Coronary artery (tissue), 2 donors: ENCODE measurements at places on chromosomes 11 and 22.
A peak's percentile ranks its signal among the peaks of the same experiment; 100 is the strongest.

DNA sequence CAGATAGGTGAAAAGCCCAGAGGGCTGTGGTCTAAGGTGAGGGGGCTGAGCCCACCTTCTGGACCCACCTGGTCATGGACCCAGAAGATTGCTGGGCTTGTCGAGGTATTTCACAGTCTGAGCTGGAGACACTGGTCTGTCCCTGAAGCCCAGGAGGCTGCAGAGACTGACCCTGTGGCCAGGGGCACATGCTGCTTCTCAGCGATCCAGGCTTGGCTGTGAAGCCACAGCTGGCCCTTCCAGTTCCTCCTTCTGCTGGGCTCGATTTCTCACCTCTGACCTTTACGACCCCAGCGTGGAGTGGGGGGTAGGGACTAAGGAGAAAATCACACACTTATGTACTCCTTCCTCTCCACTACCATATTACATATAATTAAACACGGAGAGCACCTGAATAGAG lies 88.5 kb downstream of the NECTIN1 start:
- DNase-seq: no peak

DNA sequence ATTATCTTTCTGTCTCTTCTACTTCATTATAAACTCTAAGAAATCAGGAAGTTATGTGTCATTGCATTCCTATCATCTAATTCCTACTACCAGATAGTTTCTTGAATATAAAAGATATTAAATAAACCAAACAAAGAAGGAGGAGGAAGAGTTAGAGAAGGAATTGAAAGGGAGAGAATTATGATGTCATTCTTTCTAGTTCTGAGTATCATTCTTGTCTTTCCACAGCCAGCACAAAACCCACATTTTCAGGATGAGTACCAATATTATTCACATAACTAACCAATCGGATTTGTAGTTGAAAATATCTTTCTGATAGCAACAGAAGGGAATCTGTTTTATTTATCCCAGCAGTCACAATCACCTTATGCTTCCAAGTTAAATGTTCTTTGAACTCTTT lies 13.3 kb downstream of the MS4A13 start:
- no peak for DNase-seq

GRCh38 chr22:47600281-47600680 lies 837.8 kb downstream of the TBC1D22A start:
- DNase-seq: no peak

DNA sequence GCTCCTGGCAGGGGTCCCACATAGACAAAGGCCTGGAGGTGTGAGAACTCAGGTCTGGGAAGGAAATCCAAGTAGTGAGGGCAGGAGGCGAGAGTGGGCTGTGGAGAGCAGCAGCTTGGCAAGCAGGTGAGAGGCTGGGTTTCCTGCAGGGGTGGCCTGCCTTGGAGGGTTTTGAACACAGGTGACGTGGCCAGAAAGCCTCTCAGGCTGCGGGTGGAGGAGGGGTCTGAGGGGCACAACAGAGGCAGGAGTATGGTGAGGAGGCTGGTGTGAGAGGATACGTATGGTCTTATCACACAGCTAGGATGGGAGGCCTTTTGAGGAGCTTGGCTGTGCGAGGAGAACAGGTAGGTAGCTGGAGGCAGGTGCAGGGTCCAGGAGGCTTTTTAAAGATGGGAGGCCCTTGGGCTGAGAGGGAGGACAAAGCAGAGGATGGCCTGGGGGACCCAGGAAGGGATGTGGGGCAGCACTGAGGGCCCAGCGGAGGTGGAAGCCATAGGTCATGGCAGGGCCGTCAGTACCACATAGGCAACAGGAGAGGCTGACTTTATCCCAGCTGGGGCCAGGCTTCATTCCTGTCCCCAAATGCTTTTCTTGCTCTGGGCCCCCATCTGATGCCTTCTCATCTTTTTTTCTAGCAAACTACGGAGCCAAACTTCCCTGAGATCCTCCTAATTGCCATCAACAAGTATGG lies 84.4 kb downstream of the MYO7A start:
- DNase-seq: peak; percentile 64

- no peak for DNase-seq
Measured at GRCh38 chr11:76919887-76920746, 59.4 kb downstream of the ACER3 start.

DNA sequence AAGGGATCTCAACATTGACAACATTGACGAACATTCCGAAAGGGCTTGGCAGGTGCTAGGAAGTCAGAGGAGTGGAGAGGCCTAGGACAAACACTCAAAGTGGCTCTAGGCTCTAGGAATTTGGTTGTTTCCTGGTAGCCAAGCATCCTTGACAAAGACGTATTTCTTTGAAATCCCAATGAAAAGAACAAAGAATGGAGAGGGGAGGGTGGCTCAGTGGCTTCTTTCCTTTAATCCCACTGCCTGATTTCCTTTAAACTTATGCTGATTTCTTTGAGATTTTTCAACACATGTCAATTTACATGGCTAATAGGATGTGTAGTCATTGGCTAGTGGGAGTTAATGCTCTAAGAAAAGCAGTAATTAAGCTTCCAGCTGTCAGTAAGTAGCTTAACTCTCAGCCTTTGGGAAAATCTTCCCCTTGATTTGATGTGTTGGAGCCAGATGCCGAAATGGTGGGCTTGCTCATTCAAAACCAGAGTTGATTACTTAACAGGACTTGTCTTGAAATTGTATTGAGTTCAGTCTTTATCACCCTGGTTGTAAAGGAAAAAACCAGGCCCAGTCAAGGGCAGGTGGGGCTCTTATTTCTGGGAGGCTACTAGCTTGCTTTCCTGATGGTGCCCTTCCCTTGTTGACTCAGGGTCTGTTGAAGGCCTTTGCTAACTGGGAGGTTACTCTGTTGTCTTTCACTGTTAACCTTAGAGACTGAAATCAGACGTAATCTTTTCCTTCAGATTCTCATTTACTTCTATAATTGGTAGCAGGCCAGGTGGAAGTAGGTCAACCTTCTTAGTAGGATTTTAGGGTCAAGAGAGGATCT lies 44.6 kb upstream of the SORL1-AS1 start:
- DNase-seq: no peak

DNA sequence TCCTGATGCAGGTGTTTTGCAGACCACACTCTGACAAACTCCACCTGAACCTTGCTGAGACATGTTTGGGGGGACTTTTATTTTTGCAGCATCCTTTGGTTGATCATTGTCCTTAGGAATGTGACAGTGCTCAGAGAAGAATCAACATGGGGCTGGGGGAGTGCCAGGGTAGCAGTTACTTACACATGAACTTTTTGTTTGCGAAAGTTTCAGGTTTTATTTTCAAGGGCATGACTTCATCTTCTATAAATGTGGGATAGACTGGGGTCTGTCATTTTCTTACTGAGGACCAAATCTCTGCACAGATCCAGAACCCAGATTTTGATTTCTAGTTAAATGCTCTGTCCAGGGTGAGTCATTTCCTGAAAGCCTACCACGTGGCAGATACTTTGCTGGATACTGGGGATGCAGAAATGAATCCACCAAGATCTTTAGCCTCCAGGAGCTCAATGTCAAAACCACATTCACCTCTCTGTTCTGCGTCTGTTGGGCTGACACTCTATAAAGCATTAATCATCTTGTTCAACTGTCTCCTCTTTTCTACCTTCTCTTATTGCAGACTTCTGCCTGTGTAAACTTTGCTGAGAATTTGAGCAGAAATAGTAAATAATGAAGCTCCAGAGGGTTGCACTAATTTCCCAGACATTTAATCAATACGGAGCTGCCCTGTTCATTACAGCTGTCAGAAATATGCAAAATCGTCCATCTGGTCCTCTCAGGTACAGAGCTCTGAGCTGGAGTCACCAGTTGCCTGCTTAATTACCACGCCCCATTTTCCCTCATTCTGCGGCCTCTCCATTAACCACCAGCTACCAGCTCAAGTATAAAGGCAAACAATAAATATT lies 387.9 kb downstream of the MIAT start:
- no peak for DNase-seq

DNA sequence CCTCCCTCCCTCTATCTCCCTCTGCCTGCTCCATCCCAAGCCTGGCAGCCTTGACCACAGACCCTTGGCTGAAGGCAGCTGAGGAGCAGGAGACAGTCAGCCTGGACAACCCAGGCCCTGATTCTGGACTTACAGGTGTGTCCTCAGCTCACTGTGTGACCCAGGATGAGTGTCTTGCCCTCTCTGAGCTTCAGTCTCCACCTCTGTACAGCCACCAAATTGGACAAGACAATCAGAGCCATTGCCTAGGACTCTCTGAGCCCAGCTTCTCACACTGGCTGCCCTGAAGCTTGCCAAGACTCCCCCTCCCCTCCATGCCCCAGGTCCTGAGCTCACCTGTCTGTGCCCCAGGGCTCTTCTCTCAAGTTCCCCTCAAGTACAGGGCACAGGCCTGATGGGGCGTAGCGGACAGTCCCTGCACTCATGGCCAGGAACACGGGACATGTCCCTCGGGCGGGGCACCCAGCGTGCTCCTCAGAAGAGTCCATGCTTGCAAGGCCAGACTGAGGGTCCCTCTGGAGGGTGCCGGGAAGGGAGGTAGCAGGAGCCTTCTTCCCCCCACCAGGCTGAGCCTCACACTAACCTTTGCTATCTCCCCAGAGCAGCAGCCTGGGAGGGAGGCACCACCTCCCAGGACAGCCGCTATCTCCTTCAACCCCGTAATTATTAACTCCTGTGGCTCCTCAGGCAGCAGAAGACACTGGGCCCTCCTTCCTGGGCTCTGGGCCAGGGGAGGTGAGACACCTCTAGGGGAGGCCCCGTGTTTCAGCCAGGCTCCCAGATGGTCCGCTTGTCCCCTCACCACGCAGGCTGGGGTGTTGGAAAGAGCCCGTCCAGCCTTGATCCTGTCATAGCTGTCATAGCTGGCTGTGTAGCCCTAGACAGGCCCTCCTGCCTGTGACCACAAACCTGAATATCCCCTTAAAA lies 2.6 kb upstream of the RAB3IL1 start:
- DNase-seq: peak; percentile 71

GRCh38 chr11:3223932-3224381 lies 5.3 kb upstream of the MRGPRG start:
- DNase-seq: no peak
